Eye (tissue), 1 donor: ENCODE measurements at places on chromosomes 16 and 17.

DNA sequence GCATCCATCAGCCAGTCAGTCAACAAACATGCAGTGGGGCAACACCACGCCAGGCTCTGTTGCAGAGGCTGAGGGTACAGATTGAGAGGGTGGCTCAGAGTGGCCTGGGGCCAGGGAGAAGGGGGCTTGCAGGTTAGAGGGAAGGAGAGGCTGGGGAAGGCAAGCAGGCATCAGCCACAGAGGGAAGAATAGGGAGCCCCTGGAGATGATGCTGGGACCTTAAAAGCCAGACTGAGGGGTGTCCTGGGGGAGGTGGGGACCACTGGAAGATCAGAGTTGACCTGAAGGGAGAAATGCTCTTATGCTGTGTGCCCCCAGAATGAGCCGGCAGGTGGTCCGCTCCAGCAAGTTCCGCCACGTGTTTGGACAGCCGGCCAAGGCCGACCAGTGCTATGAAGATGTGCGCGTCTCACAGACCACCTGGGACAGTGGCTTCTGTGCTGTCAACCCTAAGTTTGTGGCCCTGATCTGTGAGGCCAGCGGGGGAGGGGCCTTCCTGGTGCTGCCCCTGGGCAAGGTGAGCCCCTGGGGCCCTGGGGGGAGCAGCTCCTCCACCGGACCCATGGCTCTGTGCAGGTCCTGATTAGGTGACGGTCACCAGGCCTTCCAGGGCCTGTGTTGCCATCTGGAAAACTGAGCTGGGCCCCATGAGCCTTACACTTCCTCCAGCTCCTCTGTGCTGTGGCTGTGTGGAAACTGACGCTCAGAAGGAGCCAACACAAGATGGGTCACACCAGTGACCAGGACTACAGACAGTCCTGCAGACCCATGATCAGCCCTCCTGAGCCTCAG, 1.7 kb downstream of the CORO1A start:
- no peak for DNase-seq

DNA sequence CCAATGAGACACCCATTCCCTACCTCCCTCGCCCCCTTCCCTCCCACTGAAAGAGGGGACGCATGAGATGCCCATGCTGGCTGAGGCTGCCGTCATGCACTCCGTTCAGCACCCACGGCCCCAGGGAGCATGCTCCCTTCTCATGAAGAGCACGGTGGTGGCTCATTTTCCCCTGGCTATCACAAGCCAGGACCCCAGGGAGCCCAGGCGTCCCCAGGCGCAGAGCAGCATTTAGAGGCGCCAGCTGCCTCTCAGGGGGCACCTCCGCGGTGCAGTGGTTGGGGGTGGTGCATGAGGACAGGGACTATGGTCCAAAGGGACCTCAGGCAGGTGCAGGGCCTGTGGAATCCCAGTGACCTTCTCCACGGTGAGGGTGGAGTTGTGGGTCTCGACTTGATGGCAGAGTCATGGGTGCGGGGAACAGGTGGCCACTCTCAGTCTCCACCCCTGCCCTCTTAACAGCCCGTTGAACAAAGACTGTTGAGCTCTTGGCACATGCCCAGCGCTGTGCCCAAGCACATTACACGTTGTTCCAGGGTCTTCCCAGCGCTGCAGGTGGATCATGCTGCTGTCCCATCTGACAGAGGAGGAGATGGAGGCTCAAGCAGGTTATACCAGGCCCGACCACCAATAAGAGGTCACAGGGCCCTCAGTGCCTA, 13.6 kb downstream of the KIF19 start:
- no peak for DNase-seq

- peak; percentile 53 for DNase-seq
Measured at GRCh38 chr16:72092832-72093447, 480 bp downstream of the TXNL4B start.

- no peak for DNase-seq
Measured at GRCh38 chr16:74607962-74608356, 1.0 kb upstream of the GLG1 start.

GRCh38 chr17:7001318-7001961, 5.6 kb downstream of the ALOX12 start:
- peak; percentile 36 for DNase-seq

DNA sequence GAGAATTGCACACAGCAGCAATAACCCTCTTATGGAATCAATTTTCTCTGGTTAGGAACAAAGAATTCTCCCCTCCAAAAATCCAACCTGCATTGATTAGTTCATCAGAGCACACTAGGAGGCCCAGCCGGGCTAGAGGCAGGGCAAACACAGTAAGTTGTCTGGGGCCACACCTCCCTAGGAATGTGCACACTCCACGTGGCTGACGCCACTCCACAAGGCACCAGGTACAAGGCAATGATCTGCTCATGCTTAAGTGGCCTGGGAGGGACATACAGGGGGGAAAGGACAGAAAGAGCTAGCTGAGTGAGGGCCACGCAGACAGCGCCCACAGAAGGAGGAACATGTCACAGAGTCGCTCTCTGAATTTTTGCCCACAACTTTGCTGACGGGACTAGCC, 107.6 kb downstream of the SLC39A11 start:
- DNase-seq, result no peak

DNA sequence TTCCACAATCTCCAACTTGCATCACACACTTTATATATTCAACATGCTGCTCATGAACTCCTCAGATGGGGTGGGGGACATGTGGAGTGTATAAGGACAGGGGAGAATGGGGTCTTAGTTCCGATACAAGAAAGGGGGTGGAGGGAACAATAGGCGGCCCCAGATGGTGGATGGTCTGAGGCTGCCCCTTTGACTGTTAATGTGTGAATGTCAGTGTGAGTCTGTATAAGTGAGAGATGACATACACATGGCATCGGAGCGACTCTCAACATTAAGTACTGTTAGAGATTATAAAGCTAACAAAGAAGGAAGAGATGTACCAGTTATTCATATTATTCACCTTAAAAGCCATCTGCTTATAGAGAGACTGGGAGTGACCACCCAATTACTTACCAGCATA, 193.1 kb downstream of the AXIN2 start:
- no peak for DNase-seq

GRCh38 chr16:89393738-89394406, 96.5 kb downstream of the ANKRD11 start:
- DNase-seq, result no peak
